CD4-positive, alpha-beta T cell treated with Interleukin-4 for 1 hour (primary cell): ENCODE measurements at places on chromosomes 12 and 14.

DNA sequence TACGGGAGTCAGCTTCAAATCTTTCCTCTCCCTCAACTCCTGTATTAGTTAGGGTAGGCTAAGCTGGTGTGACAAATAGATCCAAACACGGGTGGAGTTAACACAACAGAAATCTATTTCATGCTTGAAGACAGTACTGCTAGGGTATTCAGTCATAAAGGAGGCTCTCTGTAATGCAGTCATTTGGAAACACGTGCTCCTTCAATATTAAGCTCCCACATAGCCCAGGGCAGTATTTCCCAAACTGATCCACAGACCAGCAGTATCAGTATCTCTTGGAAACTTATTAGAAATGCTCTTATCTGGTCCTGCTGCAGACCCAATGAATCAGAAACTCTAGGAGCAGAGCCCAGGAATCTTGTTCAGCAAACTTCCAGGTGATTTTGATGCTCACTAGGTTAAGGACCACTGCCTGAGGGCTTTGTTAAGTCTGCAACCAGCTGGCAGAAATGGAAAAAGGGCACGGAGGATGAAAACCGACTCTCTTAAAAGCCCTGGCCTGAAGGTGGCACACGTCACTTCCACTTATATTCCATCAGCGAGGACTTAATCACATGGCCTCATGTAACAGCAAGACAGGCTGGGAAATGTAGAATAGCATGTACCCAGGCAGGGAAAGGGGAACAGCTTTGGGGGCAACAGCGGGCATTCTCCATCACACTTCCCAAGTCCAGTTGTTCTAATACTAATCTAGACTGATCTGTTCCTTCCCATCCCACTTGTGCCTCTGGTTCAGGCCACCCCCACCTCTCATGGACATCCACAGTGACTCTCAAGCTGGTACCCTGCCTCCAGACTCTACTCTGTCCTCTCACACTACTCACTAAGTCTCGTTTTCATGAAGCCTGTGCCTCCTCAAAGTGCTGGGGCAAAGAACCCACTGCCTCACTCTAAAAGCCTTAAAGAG, 38.2 kb upstream of the RIC8B start:
- DNase-seq, result peak; percentile 46

DNA sequence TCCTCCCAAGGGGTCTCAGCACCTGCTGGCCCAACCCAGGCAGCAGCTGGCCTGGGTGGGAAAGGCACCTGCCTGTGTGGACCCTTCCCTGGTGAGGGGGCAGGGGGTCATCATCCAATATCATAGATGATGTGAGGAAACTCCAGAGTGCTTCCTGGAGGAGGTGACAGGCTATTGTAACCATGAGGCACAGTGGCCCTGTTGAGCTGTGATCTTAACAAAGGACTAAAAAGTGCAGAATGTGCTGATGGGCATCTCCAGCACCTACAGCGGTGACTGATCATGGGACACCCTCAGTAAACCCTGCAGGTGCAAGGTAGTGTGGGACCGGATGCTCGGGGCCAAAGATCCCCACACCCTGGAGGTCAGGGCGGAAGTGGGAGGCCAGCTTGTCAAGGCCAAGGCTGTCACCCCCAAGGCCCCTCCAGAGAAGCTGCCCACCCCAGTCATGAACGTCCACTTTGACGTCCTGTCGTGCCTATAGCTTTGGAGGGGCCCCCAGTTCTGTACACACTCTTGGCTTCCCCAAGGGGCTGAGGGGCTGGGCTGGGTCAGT, 7.5 kb downstream of the MMP17 start:
- no peak for DNase-seq

DNA sequence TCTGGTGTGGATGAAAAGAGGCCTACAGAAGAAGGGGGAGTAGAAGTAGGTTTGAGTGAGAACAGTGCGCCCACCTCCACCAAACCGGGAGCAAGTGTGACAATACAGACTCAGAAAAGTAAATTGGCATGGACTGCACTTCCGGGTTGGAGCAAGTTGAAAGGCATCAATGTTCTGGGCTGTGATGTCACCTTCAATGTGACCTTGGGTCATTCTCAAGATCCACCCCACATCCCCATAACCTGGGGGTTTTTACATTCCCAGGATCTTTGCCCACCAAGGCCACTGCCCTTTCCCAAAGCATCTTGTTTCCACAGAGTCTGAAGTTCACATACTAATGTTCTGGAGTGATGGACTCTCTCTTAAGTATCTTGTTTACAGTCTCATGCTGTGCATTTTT, 5.3 kb upstream of the GZMB start:
- no peak for DNase-seq

GRCh38 chr12:18723752-18724151, 14.1 kb downstream of the PLCZ1 start:
- no peak for DNase-seq

GRCh38 chr14:51988221-51988620, 1.1 kb upstream of the RTRAF start:
- DNase-seq, result no peak

GRCh38 chr12:123065676-123066383, 85.1 kb downstream of the PITPNM2 start:
- DNase-seq, result no peak

DNA sequence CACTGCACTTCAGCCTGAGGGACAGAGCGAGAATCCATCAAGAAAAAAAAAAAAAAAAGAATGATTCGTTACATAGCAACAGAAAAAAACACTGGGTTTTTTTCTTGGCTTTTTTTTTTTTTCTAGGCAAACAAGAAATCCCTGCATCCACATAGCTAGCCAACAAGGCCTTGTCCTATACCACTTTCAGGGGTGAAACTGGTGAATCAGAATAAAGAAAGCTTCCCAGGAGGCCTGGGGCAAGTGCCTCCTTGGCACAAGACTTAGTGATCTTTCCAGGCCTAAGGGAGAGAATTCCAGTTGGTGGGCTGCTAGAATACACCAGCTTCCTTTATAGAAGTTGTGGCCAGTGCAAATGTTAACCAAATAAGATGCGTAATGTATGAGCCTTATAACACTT, 90.0 kb downstream of the VCPKMT start:
- no peak for DNase-seq

DNA sequence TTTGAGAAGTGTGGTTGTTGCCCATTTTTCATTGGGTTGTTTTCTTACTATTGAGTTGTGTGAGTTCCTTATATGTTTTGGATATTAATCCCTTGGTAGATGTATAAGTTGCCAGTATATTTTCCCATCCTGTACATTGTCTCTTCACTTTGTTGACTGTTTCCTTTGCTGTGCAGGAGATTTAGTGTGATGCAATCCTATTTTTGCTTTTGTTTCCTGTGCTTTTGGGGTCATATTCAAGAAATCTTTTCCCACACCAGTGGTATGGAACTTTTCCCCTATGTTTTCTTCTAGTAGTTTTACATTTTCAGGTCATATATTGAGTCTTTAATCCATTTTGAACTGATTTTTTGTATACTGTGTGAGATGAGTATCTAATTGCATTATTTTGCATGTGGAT, 92.8 kb downstream of the PTHLH start:
- no peak for DNase-seq

DNA sequence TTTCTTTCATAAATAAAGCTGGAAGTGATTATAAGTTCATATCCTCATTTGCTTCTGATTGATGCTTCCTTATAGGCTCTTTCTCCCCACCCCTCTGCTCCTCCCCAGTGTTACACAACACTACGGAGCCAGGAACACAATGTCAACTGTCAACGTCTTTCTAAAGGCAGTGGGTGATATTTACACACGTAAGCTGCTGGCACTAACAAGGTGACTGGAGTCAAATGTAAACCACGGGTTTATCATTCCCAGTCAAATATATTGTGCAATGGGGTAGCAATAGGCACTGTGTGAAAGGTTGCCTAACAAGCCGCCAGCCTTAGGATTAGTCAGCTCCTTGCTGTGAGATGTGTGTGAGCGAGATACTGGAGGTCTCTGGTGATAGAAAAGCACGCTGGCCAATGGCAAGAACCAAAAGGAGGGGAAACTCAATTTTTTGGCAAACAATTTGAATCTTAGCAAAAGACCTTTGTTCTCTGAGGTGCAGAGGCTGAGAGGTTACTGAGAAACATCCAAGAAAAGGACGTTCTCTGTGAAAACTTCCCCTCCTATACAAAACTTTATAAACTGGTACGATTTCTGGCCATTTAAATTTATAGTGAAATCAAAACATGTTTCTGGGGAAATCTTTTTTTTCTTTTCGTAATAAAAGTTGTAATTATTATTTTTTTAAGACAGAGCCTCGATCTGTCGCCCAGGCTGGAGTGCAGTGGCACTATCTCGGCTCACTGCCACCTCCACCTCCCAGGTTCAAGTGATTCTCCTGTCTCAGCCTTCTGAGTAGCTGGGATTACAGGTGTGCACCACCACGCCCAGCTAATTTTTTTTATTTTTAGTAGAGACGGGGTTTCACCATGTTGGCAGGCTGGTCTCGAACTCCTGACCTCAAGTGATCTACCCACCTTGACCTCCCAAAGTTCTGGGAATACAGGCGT, 22.3 kb upstream of the HECTD1 start:
- peak; percentile 46 for DNase-seq

GRCh38 chr14:102363182-102363943, 622 bp downstream of the TECPR2 start:
- DNase-seq, result no peak

DNA sequence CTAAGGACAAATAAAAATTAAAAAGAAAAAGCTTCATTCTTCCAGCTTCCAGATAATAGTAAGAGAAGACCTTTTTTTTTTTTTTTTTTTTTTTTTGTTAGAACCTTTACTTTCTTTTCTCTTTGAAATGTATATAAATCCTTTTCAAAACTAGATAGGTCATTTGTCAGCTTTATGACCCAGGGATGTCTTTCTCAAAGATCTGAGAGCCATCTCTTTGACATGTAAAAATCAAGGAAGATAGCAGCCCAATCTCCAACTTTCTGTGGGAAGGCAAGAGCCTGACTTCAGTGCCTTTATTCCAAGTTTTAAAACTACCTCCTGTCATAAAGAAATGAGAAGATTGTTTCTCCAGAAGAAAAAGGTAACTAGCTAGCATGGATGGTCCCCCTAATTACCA, 203.3 kb upstream of the LRFN5 start:
- no peak for DNase-seq

DNA sequence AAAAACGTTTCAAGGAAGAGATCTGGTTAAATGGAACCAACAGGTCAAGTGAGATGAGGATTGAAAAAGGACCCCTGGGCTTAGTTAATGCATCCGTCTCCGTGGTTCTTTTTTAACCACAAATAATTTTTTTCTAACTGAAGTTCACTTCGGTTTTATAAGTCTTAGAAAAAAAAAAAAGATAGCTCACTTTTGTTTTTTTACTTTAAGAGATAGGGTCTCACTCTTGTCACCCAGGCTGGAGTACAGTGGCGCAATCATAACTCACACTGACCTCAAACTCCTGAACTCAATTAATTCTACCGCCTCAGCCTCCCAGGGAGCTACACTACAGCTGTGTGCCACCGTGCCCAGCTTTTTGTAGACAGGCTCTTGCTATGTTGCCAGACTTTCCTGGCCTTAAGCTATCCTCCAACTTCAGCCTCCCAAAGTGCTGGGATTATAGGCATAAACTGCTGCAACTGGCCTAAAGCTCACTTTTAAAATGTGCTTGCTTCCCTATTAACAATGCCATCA, 11.8 kb downstream of the HNRNPC start:
- DNase-seq, result no peak

DNA sequence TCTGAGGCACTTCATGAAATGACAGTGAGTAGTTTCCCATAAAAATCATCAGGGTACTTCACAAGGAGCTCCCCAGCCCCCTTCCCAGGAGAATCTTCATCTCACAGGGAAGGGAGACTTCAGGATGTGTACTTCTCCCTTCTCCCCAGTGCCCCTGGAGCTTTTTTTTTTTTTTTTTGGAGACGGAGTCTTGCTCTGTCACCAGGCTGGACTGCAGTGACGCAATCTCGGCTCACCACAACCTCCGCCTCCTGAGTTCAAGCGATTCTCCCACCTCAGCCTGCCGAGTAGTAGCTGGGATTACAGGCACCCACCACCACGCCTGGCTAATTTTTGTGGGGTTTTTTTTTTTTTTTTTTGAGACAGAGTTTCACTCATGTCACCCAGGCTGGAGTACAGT, 10.4 kb downstream of the ITPK1 start:
- peak; percentile 60 for DNase-seq

DNA sequence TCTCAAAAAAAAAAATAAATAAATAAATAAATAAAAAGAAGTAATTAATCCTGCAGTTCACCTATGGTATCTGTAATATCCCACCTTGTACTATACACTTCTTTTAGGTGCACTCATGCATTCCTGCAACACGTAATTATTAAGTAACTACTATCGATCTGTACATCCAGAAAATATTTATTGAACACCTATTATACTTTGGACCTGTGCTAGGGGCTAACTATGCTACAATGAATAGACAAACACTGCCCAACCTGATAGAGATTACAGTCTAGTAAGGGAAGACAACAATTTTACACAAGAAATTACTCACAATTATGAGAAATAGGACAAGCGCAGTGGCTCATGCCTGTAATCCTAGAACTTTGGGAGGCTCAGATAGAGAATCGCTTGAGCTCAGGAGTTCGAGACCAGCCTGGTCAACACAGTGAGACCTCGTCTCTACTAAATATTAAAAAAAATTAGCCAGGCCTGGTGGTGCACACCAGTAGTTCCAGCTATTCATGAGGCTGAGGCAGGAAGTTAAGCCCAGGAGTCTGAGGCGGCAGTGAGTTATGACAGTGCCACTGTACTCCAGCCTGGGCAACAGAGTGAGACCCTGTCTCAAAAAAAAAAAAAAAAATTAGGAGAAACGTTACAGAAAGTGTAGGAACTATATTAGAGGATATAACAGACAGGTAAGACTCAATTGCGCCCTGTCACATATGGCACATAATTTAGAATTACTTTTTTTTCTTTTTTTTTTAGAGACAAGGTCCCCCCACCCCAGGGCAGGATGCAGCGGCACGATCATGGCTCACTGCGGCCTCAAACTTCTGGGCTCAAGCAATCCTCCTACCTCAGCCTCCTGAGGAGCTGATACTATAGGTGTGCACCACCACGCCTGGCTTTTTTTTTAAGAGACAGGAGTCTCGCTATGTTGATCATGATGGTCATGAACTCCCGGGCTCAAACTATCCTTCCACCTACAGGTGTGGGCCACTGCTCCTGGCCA, 1.2 kb downstream of the NRDE2 start:
- no peak for DNase-seq
